Stimulated activated CD4-positive, alpha-beta T cell treated with anti-CD3 and anti-CD28 coated beads, Interleukin-1b, Interleukin-23, amount 100 ng/mL, for 1 hour (primary cell): ENCODE measurements at places on chromosomes 13 and 19.

GRCh38 chr13:100581504-100581903 is 7.1 kb downstream of the GGACT start:
- no peak for DNase-seq

- DNase-seq, result no peak
Observed at GRCh38 chr19:11447347-11448262, 12.2 kb downstream of the PRKCSH start.

DNA sequence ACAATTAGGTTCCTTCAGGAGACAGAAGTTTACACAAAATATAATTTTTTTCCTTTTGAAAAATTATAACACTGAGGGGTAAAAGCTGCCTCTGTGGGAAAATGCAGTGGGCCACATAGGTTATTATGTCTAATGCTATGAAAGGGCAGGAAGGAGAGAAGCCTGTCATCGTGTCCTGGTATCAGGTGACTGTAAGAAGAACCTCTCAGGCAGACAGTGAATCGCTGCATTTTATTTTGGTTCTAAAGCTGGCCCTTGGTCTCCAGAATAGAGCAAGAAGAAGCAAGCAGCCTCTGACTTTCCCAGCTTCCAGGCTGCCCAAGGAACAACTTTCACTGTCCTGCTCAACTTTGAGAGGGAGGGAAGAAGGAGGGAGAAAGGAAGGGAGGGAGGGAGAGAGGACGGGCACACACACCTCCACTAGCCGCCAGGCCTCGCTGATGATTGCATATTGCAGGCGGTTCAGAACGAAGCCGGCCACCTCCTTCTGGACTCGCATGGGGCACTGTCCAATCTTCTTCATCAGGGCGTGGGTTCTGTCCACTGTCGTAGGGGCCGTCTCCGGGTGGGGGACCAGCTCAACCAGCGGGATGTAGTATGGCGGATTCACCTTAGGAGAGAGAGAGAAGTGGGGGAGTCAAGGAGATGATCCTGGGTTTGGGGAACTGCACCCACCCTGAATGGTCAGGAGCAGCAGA is 93.8 kb downstream of the CRYL1 start:
- no peak for DNase-seq

DNA sequence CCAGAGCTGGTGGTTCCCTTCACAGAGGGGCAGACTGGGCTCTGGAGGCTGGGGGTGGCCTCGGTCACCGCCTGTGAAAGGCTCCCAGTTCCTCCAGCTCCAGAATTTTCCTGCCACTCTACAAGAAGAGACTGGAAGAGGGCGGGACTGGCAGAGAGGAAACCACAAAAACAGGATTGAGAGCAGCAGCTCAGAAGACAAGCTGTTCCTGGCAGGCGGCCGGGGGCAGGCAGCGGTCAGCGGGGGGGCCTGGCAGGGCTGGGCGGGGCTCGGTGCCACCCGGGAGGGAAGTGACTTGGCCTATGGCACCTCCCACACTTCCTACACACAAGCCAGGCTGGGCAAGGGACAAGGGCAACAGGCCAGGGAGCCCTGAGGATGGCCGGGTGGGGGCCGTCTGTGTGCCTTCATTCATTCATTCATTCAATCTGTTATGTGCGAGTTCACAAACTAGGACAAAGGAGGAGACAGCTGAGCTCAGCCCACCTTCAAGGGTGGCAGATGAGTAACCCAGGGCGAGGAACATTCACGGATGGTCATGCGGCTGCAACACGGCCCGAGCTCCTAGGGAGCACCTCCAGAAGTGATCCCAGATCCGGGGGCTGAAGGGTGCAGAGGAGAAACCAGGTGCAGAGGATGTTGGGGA is 16.9 kb upstream of the BTBD2 start:
- DNase-seq, result no peak

DNA sequence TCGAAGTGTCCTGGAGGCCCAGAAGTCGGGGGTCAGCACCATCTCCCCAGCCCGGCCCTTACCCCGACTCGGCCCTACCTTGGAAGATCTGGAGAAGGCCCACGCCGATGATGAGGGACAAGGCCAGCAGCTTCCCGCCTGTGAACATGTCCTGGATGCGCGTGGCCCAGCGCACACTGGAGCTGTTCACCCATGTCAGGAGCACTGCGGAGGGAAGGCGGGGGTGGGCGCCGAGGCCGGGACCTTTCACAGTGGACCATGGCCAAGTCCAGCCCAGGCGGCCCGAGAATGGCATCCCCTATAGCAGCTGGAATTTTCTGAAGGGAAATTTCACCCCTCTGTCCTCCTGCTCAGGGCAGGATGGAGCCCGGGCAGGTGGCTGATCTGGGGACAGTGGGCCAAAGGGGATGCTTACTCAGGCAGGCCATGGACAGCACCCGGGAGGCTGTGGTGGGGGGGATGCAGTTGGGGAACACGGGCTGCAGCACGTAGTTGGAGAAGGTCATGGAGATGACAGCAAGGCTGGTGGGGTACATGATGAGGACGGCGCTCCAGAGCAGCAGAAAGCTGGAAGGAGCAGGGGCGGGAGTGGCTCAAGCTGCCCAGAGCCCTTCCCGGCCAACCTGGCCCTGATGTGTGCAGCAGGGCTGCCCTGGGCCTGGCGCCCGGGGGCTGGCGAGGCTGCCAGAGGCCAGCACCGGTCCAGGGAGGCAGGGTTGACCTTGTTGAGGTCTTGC is 13.0 kb downstream of the SLC7A10 start:
- no peak for DNase-seq

DNA sequence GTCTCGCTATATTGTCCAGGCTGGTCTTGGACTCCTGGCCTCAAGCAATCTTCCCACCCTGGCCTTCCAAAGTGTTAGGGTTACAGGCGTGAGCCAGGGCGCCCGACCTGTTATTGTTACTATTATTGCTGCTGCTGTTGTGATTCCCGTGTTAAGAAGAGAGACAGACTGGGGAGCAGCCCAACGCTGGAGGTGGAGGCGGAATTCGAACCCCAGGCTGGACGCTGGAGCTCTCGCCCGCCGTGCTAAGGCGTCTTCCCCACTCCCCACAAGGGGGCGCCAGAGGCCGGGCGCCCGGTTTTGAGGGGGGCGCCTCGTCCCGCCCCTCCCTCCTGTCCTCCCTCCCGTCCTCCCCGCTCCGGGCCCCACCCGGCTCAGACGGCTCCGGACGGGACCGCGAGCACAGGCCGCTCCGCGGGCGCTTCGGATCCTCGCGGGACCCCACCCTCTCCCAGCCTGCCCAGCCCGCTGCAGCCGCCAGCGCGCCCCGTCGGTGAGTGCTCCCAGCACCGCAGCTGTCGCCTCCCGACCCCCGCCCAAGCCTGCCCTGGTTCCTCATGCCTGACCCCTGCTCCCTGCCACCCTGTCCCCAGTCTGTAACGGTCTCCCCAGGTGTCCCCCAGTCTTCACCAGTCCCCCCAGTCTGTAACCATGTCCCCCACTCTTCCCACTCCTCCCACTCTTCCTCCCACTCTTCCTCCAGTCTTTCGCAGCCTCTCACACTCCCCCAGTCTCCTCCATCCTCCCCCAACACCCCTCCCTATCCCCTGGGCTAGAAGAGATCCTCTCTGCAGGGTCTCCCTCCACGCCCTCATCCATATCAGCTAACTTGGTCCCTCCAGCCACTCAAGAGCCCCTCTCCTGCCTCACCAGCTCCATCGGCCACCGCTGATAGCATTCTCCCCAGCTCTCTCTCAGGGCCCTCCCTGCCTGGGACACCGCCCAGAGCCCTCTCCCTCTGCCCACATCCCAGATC is at the start of gene EHD2:
EHD2 (plus strand) TSS at position 377 of the 976 bp plus-strand sequence. CDS start 3,191 bp downstream, outside the sequence.
- DNase-seq, result no peak

GRCh38 chr19:35247526-35248309 is 1.1 kb upstream of the LSR start:
- no peak for DNase-seq

- DNase-seq, result no peak
Observed at GRCh38 chr19:1577090-1577928, 9.2 kb upstream of the MEX3D start.

- no peak for DNase-seq
Observed at GRCh38 chr13:76637641-76638141, 248.5 kb downstream of the KCTD12 start.

DNA sequence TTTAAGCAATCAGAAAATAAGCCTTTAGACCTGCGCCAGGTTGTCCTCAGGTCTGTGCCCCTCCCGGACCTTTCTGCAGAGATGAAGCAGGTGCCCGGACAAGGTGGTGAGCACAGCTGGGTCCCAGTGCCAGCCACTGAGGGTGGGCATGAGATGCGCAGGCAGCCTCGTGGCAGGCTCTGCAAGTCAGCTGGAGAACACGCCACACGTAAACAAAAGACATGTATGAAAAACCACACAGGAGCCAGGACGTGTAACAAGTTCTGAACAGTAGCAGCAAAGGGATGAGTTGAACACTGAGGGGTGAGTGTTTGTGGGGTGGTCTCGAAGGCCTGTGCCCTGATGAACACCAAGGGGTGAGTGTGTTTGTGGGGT is 68.8 kb upstream of the MCF2L start:
- DNase-seq, result no peak

GRCh38 chr19:38838208-38838985 is 6.8 kb upstream of the ECH1 start:
- no peak for DNase-seq

DNA sequence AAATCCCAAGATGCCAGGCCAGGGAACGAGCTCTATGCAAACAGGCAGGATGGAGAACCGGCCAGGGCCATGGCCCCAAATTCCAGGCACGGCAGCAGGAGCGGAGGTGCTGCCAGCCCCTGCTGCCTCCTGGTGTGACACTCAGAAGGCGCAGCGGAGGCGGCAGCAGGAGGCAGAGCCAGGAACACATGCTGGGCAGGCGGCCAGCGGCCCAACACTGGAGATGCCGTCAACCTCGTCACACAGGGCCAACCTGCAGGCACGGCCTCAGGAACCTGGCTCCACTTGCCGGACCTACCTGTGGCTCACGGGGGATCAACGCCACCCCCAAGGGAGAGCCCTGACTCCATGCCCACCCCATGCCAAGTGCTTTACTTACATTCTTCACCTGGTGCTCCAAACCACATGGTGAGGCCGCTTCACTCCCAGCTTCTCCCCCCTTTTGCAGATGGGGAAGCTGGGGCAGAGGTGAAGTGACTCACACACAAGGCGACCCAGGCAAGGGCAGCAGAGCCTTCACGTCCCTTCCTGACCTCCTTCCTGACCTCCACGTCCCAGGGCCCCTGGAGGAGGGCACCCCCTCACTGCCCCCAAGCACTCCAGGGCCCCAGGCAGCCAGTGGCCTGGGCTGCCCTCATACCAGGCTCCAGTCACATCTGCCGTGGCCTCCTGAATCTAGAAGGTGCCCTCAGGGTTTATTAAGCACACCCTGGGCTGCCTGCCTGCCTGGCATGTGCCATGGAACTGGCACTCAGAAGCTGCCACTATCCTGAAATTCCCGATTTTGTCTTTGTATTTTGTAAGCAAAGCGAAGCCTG is 43.5 kb downstream of the GGACT start:
- no peak for DNase-seq

DNA sequence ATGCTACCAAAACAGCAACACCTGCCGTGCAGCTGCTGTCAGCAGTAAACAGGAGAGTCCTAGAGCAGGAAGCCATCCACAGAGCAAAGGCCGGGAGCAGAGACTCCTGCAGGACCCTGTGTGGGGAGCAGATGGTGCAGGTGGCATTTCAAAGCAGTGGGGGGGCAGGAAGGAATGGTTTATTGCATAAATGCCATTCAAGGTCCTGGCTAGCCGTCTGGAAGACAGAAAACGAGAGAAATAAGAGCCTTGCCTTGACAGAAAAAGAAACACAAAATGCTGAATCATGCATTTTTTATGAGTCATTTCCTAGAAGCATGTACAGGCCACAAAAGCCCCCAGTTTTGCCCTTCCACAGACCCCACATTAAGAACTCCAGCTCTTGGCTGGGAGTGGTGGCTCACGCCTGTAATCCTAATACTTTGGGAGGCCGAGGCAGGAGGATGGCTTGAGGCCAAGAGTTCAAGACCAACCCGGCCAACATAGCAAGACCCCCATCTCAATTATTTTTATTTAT is 5.4 kb downstream of the RSPH6A start:
- DNase-seq, result no peak

GRCh38 chr19:55563261-55563690 is 17.4 kb downstream of the ZNF579 start:
- no peak for DNase-seq

DNA sequence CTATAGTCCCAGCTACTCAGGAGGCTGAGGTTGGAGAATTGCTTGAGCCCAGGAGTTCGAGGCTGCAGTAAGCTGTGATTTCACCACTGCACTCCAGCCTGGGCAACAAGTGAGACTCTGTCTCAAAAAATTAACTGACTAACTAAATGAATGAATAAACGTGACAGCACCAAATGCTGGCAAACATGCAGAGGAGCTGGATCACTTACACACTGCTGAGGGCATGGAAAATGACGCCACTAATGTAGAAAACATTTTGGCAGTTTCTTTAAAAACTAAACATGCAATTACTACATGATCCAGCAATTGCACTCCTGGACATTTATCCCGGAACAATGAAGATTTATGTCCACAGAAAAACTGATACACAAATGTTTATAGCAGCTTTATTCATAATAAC is 31.3 kb upstream of the GTF3A start:
- DNase-seq, result no peak

- DNase-seq, result no peak
Observed at GRCh38 chr19:2540646-2541454, 64.9 kb downstream of the GADD45B start.

DNA sequence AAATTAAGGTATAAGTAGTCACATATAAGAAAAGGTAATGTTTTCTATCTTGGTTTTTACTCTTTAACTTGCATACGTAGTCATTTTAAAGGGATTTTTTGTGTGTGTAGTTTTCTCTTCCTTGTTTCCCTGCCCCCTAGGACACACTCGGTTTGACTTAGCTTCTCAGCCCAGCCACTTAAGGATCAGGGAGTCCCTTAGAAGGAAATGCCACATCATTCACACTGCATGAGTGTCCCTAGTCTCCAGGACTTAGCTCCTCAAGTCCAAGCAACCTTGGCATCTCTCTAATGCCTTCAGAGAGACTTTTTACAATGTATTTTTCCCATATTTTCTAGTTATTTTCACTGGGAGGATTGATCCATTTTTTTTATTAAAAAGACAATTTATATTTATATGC is 1407.7 kb downstream of the EFNB2 start:
- DNase-seq, result no peak

GRCh38 chr19:47755762-47756626 is 10.6 kb downstream of the NOP53 start:
- no peak for DNase-seq

DNA sequence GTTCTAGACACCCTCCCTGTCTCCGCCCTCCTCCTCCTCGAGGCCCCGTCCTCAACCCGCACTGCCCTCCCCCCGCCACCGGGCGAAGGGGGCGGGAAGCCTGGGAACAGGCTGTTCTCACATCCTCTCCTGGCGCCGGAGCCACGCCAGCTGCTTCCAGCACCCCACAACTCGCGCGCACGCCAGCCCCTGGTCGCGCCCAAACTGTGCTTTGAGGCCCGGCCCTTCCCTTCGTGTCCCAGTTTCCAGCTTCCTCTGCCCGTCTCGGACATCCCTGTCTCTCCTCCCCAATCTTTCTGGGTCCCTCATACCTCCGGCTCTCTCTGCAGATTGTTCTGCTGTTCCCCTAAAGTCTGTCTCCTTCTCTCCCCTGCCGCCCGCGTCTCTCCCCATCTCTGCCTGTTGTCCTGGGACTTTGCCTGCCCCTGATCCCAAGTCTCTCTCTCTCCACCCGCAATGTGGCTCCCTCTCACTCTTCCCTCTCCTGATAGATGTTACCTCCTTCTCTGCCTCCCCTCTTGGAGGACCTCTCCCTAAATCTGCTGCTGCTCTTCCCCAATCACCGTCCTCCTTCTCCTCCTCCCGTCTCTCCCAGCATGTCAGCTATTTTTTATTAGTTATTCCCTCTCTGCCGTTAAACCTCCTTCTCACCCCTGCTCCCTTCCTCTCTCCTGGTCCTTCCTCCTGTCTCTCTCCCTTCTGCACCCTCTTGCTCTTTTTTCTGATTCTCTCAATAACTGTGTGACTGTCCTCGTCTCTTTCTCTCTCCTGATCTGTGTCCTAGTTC is 14.2 kb downstream of the DPF1 start:
- no peak for DNase-seq
